ENCODE measurements at places on chromosomes 3 and 15. TPM values are rescaled to one million over a fixed set of nuclear protein-coding genes. Genes with fewer than 3 reads are reported as not detected.

DNA sequence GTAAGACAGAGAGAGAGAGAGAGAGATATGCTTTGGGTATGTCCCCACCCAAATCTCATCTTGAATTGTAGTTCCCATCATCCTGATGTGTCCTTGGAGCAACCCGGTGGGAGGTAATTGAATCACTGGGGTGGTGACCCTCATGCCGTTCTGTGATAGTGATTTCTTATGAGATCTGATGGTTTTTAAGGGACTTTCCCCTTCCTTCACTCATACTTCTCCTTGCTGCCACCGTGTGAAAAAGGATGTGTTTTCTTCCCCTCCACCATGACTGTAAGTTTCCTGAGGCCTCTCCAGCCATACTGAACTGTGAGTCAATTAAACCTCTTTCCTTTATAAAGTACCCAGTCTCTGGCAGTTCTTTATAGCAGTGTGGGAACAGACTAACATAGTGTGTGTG lies 60.3 kb downstream of the EOMES start:
- no peak for DNase-seq

- DNase-seq, result peak; percentile 63
These were observed 2.5 kb upstream of the MST1R start for GRCh38 chr3:49906073-49906743.

GRCh38 chr3:58237941-58238681 lies 519 bp downstream of the ABHD6 start:
- DNase-seq, result no peak

DNA sequence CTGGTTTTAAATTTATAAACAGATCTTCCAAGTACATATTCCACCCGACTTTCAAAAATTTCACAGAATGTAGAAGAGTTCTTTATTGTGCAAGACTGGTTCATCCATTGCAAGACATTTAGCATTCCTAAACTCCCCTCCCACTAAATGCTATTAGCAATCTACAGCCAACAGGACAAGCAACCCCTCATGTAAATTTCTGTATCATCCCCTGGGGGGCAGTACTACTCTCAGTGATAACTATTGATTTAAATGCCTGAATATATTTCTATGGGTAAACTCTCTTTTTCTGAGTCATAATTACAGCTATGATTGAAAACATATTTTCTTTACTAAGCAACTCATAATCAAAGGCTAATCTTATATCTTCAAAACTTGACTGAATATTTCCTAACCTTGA lies 10.7 kb upstream of the SLC15A2 start:
- DNase-seq, result peak; percentile 35

- no peak for DNase-seq
These were observed 1078.5 kb downstream of the TUSC7 start for GRCh38 chr3:117788061-117788460.

GRCh38 chr15:58748040-58748851 lies 1.3 kb downstream of the ADAM10 start:
- peak; percentile 41 for DNase-seq

The ADPRH gene
- polyA plus RNA-seq, result 0.50 TPM

The KBTBD8 gene
- polyA plus RNA-seq, result 0.75 TPM

The GUCA1C gene
- polyA plus RNA-seq, result 0.43 TPM

The PGBD4 gene
- polyA plus RNA-seq, result 0.37 TPM

Data from foreskin keratinocyte (primary cell).